ENCODE measurements at places on chromosomes 3 and 15.

DNA sequence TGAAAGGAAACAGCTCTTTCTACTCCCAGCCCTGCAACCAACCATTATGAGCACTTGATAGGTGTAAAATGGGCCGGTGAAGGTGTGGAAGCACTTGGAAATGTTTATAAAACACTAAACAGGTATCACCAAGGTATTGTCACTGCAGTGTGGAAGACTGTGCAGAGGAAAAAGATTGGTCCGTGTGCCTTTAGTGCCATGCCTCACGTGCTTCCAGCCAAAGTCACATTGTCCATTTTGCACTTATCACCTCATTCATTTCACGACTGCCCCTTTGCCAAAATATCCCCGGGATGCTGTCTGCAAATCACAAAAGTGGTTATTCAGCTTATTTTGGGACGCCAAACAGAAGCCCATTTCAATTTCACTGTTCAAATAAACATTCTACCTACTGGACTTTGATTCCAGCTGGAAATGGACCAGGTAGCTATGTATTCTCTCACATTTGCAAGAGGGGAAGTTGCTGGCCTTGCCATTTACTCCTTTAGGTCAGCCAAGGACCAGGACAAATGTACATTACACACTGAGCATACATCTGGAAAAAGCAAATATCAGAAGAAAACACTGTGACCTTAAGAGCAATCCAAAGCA is 58.4 kb downstream of the ARRDC4 start:
- no peaks in the 10 kb centered on the region for H3K36me3 ChIP-seq
- no peak overlapping the region for H3K4me3 ChIP-seq
- no peak overlapping the region for H3K27ac ChIP-seq
- H3K4me1 ChIP-seq: no peaks in the 10 kb centered on the region

DNA sequence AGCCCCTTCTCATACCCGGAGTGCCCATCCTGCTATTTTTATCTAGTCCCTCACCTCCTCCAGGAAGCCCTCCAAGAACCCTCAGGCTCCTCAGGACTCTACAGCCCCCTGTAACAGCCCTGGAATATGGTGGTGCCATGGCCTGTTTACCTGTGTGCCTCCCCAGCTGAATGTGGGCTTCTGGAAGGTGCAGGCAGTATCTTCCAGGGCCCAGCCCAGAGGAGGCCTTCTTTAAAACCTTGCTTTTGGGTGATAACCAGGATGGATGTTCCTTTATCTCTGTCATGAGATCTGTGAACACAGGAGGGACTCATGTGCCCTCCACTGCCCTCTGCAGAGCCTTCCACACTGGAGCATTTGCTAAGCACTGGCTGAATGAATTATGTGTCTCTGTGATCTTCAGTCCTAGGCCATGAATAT is 36.7 kb upstream of the MRPS22 start:
- H3K4me3 ChIP-seq: no peak overlapping the region
- no peak for DNase-seq
- H3K27me3 ChIP-seq: no peaks in the 10 kb centered on the region

DNA sequence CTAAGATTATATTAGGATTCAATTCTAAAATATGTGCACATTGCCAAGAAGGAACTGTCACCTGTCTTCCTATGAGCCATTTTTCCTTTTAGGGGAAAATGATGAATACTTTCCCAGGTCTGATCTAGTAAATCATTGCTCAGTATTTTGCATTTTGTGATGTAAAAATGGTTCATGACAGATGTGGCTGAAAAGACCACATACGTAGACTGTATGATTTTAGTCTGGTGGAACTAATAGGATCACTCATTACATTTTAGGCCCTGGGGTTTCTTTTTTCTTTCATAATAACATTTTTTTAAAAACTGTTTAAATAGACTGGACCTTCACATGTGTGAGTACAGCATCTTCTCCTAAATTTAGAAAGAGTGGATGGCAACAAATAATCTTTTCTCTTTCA is 201.7 kb upstream of the MLF1 start:
- H3K27me3 ChIP-seq: no peaks in the 10 kb centered on the region
- no peak for DNase-seq
- H3K27ac ChIP-seq: no peak overlapping the region
- no peaks in the 10 kb centered on the region for H3K36me3 ChIP-seq
- H3K4me3 ChIP-seq: no peak overlapping the region
- no peaks in the 10 kb centered on the region for H3K4me1 ChIP-seq

DNA sequence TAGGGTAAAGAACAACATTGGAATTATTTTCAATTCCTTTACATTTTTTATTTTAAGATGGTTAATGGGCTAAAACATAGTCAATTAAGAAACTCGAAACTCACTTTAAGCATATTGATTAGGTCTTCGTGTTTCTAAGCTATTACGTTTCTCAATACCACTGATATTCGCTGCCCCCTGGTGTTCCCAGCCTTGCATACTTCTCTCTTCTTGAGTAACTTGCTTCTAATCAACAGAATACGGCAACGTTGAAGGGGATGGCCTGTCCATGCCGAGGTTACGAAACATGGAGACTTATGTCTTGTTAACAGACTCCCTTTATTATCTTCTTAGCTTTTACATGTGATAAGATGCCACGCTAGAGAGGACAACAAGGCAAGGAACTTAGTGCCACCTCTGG is 43.6 kb downstream of the ROBO1 start:
- no peak overlapping the region for H3K27ac ChIP-seq
- H3K4me3 ChIP-seq: no peak overlapping the region
- DNase-seq: peak; percentile 1
- no peaks in the 10 kb centered on the region for H3K36me3 ChIP-seq

DNA sequence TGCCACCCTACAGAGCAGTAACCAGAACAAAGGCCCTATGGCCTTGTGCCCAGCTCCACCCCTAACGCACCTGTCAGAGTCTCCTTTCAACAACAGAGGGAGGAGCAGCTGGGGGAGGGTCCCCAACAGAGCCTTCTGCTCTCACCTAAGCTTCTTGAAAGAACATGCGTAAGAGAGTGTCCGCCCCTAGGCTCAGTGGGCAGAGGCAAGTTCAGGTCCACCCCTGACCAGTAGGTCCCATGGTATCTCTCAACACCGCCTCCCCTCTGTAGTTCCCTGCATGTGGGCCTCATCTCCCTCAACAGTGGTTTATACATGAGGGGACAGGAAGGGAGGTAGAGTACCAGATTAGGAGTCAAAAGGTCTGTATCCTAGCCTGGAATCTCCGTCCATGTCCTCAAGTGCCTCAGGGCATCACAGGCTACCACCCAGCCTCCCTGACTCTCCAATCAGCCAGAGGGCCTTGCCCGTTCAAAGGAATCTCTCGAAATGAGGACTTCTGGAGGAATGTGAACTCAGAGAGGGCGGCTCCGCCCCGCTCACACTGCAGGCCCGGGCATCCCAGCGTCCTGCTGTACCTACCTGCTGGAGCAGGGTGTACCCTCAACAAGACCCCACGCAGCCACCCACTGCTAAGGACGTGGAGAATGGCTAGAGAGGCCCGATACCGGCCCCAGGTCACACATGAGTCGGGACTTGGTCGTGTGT is 680 bp downstream of the POC1A start:
- H3K4me3 ChIP-seq: peak overlapping the region; percentile 90
- peaks cover 15% of the 10 kb centered on the region for H3K36me3 ChIP-seq
- peaks cover 10% of the 10 kb centered on the region for H3K4me1 ChIP-seq
- DNase-seq: peak; percentile 67

- H3K4me1 ChIP-seq: no peaks in the 10 kb centered on the region
- DNase-seq: no peak
- peaks cover 91% of the 10 kb centered on the region for H3K36me3 ChIP-seq
- no peaks in the 10 kb centered on the region for H3K27me3 ChIP-seq
- no peak overlapping the region for H3K4me3 ChIP-seq
- no peak overlapping the region for H3K27ac ChIP-seq
Measured at GRCh38 chr3:128068156-128068620, 16.0 kb downstream of the SEC61A1 start.

- H3K4me1 ChIP-seq: peaks cover 18% of the 10 kb centered on the region
- peak; percentile 46 for DNase-seq
- peak overlapping the region; percentile 80 for H3K4me3 ChIP-seq
Measured at GRCh38 chr15:37099319-37100108, 835 bp downstream of the MEIS2 start.

- DNase-seq: peak; percentile 50
- H3K27me3 ChIP-seq: no peaks in the 10 kb centered on the region
- no peak overlapping the region for H3K27ac ChIP-seq
- H3K4me1 ChIP-seq: no peaks in the 10 kb centered on the region
Measured at GRCh38 chr3:52339612-52340011, 23.5 kb downstream of the DNAH1 start.

DNA sequence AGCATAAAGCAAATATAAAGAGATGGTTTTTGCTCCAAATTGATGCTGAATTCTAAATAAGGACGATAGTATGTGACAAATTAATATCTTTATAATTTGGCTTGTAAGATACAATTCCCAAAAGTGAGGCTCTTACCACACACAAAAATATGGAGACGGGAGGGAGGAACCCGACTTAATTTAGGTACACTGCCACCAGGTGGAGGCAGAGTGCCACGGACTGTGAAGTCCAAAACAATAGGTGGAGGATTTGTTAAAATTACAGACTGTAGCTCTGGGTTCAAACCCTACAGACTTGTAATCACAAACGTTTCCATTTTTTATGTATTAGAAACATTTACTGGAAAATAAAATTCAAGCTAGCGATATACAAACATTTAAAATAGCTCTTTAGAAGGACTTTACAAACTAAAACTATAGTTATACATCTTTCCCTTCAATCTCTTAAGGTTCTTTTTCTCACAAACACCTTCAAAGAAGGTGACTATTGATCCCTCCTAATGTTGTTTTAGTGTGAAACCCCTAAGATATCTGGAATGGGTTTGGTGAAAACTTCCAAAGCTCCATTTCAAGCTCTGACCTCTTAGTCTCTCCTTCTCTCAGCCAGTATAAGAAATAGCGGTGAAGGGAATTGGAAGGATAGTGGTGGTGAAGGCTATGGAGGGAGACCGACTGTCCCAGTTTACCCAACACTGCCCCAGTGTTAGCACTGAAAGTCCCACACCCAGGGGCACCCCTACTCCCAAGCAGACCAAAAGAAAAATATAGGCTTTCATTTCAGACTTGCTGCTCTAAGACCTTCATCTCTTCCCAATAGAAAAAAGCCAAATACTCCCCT is 89.7 kb downstream of the AQP9 start:
- H3K36me3 ChIP-seq: no peaks in the 10 kb centered on the region
- peaks cover 4% of the 10 kb centered on the region for H3K4me1 ChIP-seq
- H3K27ac ChIP-seq: no peak overlapping the region

DNA sequence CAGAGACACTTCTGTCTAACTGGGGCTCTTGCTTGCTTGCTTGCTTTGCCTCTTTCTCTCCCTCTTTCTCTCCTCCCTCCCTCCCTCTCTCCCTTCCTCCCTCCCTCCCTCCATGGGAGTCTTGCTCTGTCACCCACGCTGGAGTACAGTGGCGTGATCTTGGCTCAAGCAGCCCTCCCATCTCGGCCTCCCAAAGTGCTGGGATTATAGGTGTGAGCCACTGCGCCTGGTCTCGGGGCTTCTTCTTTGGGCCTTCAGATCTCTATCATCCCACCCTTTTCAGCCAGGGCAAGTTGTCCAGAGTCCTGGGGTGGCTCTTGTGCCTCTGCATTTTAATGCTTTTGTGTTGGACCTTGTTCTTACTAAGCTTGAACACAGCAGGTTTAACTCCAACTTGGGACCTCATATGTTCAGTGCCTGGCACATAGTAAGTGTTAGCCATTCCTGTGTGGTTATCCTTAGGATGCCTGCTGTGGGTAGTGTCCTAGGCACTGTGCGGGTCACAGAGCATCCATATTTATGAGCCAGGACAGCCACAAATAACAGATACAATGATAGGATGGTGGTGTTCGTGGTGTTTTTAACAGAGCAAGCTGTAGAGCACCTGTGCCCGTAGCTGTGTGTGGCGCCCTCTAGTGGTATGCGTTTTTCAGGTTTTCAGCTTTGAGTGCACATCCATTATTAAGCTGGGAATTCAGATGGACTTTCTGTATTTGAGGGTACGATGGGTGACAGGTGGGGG is 75.1 kb downstream of the CCK start:
- no peaks in the 10 kb centered on the region for H3K4me1 ChIP-seq
- no peaks in the 10 kb centered on the region for H3K27me3 ChIP-seq
- no peak overlapping the region for H3K27ac ChIP-seq
- peaks cover 37% of the 10 kb centered on the region for H3K36me3 ChIP-seq

All from trophoblast cell (in vitro differentiated cells and primary cell).